T-cell (primary cell): ENCODE measurements at places on chromosomes 2 and 18.

- DNase-seq: no peak
Observed at GRCh38 chr2:226066873-226067272, 667.4 kb downstream of the NYAP2 start.

- peak; percentile 51 for DNase-seq
Observed at GRCh38 chr18:63363951-63364350, 3.1 kb downstream of the KDSR start.

- DNase-seq: no peak
Observed at GRCh38 chr18:55863876-55864275, 275.9 kb upstream of the TCF4 start.

- DNase-seq: no peak
Observed at GRCh38 chr2:98157557-98157956, 70.6 kb downstream of the VWA3B start.

DNA sequence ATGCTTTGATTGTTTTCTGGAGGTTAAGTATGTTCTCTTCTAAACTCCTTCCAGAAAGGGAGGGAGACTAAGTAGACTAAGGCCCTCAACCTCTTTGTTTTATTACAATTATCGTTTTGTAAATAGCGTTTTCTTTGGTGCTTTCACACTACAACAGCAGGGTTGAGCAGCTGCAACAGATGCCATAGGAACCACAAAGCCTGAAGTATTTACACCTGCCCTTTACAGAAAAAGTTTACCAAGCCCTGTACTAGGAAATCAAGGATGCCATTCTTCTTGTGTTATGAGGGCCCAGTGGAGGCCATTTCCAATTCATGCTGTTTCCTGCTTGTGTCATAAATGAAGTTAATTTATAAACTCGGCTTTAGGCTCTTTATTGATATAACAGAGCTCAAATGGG lies 914.8 kb downstream of the DCDC2C start:
- DNase-seq: no peak

DNA sequence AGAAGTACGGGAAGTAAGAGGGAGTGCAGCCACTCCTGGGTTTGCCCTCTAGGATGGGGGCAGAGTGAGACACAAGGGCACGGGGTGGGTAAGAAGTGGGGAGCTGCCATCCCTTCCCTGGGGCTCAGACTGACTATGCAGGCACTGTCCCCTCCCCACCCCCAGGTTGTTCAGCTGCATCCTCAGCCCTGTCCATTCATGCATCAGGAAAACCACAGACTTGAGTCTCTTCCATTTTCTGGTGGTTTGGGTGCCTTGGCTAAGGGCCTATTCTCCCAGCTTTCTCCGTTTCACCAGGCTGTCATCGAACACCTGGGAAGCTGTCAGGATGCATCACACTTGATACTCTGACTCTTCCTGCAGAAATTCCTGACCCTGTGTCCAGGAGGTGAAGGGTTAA lies 111.9 kb downstream of the TFCP2L1 start:
- DNase-seq: no peak

- DNase-seq: no peak
Observed at GRCh38 chr2:195493416-195493815, 163.6 kb upstream of the SLC39A10 start.

DNA sequence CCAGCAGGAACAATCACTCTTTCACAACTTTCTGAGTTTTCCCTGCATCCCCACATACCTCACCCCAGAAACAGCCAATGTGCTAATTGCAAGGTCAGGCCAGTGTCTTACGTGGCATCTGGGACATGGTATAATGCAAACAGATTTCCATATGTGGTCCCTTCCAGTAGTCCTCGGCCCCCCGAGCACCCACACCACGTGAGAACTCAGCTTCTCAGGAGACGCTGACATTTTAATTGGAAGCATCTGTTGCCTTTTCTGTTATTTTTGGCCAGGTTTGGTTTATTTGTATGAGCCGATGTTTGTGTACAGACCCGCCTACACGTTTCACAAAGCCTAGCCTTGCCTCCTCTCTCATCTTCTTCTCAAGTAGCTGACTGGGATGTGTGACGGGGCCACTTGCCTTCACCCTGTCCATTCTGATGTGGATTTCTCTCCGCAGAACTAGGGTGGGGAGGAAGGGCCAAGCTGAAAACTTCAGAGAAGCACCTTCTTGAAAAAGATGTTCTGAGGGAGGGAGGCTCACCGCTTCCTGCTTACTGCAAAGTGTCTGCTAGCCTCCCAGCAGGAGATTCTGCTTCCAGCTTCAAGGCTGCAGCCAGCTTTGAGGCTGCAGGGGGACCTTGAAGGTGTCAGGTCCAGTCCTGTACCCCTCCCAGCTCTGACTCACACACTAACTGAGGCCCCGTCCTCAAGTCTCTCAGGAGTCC lies 109.6 kb upstream of the SLC14A2 start:
- no peak for DNase-seq

GRCh38 chr2:189870381-189871085 lies 86.3 kb downstream of the PMS1 start:
- DNase-seq: no peak

DNA sequence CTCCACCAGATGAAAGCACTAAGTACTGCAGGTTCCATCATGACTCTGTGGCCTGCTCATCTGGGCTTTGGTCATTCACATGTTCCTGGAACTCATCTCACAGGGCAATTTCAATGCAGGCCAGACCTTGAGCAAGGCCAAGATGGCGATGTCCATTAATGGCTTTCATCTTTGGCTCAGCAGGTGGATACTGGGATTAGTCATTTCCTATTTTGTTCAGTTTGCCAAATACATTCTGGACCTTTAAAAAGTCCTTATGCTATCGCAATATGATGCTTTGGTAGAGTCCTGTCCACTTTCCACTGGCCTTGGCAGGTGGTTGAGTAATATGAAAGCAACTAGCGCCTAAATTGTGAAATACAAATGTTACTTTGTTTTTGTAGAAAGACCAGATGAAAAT lies 170.1 kb upstream of the REV1 start:
- DNase-seq: no peak

DNA sequence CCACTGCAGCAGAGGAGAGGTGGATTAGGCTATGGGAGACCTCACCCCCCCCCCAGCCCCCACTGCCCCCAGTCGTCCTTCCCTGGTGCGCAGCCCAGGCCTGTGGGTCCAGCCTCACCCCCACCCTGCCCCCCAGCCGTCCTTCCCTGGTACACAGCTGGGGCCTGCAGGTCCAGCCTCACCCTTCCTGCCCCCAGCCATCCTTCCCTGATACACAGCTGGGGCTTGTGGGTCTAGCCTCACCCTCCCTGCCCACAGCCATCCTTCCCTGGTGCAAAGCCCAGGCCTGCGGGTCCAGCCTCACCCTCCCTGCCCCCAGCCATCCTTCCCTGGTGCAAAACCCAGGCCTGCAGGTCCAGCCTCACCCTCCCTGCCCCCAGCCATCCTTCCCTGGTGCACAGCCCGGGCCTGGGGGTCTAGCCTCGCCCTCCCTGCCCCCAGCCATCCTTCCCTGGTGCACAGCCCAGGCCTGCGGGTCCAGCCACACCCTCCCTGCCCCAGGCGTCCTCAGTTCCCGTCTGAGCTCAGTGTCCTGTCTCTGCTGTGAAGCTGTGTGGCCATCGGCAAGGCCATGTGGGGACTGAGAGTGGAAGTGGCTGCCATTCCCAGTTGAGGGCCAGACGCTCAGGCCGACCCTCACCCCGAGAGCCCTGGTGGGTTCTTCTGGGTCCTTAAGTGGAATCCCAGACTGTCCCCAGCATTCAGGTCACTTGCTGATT lies 86.8 kb upstream of the SNTG2 start:
- no peak for DNase-seq
